Right lung (tissue), 10 donors: ENCODE measurements at places on chromosomes 7 and 10. TPM values are rescaled to one million over a fixed set of nuclear protein-coding genes. Genes with fewer than 3 reads are reported as not detected.

FAM241B gene
- polyA plus RNA-seq, result 8.0 TPM

- DNase-seq, result no peak
These were observed 3.2 kb downstream of the PPRC1 start for GRCh38 chr10:102135956-102136526.

GRCh38 chr10:97150013-97150595 is 35.7 kb downstream of the SLIT1 start:
- no peak for DNase-seq

GRCh38 chr7:49866910-49867309 is 93.5 kb downstream of the VWC2 start:
- no peak for DNase-seq
